Fibroblast of pulmonary artery (primary cell): ENCODE measurements at places on chromosomes 3 and 15.
A peak's percentile ranks its signal among the peaks of the same experiment; 100 is the strongest.

DNA sequence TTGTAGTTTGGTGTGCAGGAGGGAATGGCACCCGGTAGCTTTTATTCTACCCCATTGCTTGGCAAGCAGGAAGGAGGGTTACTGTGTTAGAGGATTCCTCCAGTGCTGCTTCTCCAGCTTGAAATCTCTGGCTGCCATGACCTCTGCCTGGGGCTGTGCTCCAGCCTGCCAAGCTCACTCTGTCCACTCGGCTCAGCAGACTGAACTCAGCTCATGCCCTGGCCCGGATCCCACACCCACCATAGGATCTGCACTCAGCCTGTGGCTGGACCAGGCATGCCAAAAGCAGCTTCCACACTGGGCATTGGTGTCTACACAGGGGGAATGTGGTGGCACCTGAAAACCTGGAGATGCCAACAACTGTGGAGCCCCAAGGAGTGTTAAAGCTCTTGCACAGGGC is 26.3 kb downstream of the CLDN16 start:
- no peak for DNase-seq

DNA sequence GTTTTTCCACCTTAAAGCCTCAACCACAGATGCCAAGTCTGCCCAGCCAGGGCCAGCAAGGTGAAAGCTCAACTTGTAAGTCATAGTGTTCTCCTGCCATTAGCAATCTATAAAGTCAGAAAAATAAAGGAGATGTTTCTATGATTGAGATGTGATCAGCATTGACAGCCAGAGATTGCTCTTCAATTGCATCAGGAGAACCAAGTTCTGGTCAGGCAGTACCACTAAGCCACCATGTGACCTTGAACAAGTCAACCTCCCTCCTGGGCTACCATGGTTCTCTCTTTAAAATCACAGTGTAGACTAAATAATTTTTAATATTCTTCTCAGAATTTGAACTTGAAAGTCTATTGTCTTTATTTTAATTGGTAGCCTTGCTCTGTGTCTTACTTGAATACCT is 220.3 kb upstream of the HES1 start:
- DNase-seq: no peak

GRCh38 chr3:55296791-55297190 is 190.3 kb downstream of the WNT5A start:
- DNase-seq: no peak

GRCh38 chr3:145489011-145489410 is 672.0 kb downstream of the PLOD2 start:
- DNase-seq: no peak

DNA sequence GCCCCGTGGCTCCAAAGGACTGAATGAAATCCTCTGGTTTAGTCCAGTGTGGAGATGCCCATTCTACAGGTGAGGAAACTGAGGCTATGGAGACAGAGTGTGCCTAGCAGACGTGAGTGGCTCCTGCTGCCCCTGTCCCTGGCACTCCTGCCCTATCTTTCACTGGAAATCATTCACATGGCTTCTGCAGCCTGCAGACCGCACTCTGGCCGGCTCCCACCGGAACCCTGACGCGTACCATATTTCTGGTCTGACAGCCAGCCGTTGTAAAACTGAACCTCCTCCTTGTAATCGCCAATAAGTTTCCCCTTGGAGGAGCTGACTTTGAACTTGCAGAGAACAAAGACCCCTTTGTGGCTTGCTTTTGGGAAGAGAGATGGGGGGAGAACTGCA is 136.5 kb downstream of the CHSY1 start:
- DNase-seq: no peak

DNA sequence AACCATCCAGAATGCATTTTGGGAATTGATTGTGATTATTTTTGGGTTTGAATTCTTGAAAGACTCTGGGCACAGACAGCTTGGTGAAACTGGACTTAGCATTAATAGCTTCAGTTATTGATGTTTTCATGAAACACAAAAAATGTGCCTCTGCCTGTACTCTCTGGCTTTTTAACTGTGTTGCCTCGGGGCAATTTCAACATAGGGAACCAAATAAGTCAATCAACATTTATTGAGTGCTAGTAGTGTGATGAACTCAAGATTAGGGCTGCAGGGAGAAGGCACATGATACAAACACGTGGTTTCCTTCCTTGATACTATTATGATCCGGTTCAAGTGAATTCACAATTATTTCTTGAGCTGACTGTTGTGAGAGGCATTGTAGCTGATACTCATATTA is 50.8 kb downstream of the UNC13C start:
- DNase-seq: no peak

DNA sequence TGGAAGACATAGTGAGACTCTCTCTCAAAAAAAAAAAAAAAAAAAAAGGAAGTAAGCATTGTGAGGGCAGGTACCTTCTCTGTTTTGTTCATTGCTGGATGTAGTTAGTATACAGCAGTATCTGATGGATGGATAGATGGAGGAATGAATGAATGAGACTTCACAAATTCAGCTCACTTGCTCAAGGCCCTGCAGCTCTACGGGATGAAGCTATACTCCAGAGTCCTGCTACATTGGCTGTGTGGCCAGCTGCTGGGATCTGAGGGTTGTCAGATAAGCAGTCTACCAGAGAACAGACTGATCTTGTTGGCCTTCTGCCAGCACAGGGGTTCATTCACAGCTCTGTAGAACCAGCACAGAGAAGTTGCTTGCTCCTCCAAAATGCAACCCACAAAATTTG is 35.0 kb downstream of the MLH1 start:
- peak; percentile 33 for DNase-seq

GRCh38 chr3:81289676-81290075 is 471.8 kb downstream of the GBE1 start:
- DNase-seq: peak; percentile 50

DNA sequence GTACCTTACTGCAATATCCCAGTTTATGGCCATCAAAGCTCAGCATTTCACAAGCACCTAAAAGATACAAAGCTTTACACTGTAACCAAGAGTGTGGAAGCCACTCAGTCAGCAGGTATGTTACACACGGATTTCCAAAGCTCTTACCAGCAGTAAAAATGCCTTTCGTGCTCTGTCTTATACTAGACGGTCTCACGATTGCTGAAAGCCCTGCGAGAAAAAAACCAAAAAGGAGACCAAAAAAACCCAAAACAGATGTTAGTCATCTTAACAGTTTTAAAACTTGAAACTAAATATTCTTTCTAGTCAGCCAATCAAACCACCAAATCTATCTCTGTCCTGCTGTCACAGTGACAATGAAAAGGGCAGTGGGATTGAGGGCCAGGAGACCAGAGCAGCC is 39.0 kb downstream of the TAMM41 start:
- no peak for DNase-seq

DNA sequence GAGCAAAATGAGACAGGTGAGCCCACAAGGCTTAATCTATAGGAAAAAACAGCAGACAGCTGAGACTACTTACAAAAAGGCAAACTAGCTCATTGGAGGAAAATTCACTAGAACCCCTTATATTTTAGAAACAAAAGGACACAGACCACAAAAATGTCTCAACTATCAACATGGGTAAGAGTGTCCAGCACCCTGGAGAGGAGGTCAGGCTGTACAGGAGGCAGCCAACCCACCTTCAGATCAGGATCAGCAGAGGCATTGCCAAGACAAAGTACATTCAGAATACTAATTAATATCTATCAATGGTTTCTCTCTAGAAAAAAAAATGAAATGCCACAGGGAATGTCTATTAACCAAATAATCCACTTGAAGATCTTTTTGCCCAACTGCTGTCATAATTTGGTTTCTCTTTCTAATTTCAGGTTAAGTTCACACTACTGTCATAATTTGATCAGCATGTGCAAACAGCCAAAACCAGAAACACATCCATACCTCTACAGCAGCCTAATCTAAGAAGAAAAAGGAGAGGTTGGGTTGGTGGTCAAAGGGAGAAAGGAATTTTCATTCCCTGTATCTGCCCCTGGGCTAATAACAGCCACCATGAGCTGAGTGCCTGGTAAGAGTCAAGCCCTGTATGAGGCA is 26.0 kb upstream of the THBS1 start:
- DNase-seq: no peak

GRCh38 chr3:161415506-161416231 is 44.4 kb upstream of the SPTSSB start:
- DNase-seq: peak; percentile 87

DNA sequence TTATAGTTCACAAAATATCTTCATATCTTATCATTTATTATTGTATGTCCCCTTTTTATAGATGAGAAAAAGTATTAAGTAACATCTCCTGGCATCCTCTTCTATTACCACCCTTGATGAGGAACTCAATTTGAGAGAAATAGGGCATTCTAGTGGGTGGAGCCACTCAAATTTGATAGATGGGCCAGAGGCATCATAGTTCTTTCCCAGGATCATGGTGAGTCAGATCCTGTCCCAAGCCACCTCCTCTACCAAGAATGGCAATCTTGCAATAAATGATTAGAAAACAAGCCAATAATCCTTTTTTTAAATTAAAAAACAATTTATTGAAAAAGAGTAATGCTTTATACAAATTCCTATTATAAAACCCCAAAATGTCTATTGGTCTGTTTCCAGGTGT is 16.8 kb downstream of the CLDN1 start:
- DNase-seq: peak; percentile 46

- no peak for DNase-seq
Measured at GRCh38 chr3:135667061-135667460, 298.5 kb upstream of the PPP2R3A start.

- DNase-seq: peak; percentile 65
Measured at GRCh38 chr15:39578851-39579486, 1.9 kb upstream of the THBS1 start.

DNA sequence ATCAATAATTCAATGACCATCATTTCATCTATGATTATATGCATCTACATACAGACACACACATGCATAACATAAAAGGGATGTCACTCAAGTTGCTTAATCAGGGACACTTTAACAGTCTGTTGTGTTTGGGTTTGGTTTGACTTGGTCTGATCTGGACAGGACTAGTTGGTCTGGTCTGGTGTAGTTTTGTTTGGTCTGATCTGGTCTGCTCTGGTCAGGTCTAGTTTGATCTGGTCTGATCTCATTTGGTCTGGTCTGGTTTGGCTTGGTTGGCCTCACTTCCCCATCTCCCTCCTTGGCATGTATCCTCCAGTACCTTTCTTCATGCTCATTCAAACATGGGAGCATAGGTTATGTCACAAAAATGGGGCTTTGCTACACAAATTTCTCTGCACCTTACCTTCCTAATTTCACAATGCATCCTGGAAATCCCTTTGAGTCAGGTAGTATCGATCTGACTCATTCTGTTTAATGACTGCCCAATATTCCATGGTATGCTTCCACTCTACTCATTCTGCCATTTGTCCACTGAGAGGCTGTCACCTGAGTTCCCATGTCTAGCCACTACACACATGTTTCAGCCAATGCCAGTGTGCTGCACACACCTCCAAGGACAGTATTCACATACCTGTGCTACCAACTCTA is 73.0 kb upstream of the TPM1 start:
- no peak for DNase-seq

DNA sequence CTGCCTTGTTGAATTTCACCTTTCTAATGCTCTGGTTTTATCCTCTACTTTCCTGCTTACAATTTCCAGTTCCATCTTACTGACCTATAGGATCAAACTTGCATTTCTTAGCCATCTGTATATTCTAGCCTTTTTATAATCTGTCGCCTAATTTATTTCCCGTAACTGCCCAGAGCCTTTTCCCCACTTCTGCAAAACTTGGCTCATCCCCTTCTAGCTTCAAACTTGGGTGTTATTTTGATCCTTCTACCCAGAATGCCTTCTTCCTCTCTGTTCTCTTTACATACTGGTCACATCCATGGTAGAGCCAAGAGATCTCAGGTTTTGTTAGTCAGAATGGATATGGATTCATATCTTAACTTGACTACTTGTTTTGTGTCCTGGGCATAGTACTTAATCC is 2.6 kb downstream of the SACM1L start:
- DNase-seq: no peak

- DNase-seq: no peak
Measured at GRCh38 chr15:66066481-66066880, 187.1 kb downstream of the MEGF11 start.

GRCh38 chr3:59249004-59249403 is 199.2 kb upstream of the CFAP20DC start:
- DNase-seq: no peak

DNA sequence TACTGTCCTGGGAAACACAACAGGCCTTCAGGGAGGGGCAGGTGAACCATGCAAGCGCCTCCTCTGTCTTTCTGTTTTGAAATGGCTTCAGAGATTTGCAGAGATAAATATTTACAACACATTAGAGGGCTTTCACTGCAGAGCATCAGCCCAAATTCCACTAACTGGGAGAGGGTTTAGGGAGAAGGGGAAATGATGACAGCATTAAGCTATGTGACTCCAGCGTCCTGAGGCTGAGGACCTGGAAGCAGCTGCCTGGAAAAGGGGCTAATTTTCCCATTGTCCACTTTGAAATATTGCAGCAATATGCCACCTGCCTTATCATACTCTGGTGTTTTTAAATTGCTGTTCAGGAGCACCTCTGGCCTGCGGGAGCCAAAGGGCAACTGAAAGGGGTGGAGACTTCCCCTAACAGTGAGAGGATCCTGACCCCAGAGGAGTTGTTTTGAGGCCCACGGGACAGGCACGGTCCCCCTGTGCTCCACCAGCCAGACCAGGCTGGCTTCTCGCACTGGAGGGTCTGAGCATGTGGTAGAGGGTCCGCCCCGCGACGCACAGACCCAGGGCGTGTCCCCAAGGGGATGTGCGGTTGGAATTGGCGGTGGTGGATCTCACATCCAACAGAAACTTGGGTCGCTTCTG is 110.6 kb downstream of the XXYLT1 start:
- peak; percentile 67 for DNase-seq

DNA sequence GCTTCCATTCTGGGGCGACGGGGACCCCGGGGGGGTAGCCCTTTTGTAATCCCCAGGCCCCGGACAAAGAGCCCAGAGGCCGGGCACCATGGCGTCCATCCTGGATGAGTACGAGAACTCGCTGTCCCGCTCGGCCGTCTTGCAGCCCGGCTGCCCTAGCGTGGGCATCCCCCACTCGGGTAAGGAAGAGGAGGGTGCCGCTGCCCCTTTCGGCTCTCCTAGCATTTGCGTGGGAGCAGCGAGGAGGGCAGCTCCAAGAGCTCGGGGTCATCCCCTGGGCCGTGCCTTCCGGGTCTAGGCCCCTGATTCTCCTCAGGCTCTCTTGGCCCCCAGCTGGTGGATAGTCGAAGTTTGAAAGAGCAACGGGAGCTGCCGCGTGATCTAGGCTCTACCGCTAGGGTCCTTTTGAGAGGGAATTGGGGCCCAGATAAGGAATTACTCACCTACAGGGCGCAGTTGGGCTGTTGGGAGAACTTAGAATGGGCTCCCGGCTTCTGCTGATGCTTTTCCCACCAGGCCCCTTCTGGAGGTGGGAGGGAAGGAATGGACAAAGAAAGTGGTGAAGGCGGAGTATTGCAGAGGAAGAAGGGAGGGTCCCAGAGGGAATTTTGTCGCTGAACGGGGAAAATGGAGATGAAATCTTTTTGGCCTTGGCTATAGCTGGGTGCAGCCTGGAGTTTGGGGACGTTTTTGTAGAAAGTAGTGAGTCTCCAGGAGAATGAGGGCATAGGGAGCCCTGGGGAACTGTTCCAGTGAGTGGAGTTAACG is 615 bp downstream of the VPS18 start:
- DNase-seq: peak; percentile 78

GRCh38 chr3:167992381-167992780 is 103.3 kb downstream of the GOLIM4 start:
- no peak for DNase-seq

GRCh38 chr3:32817257-32817557 is 590 bp upstream of the TRIM71 start:
- no peak for DNase-seq
